Left lobe of liver (tissue), 2 donors: ENCODE measurements at places on chromosomes 13 and 19. TPM values are rescaled to one million over a fixed set of nuclear protein-coding genes. Genes with fewer than 3 reads are reported as not detected.

The PCDH20 gene
- total RNA-seq, result 0.73 TPM

The DPF1 gene
- total RNA-seq, result not detected

The TMEM86B gene
- 15.5 TPM for total RNA-seq

The ZGLP1 gene
- 4.2 TPM for total RNA-seq
